ENCODE measurements at places on chromosomes 2 and 18.

DNA sequence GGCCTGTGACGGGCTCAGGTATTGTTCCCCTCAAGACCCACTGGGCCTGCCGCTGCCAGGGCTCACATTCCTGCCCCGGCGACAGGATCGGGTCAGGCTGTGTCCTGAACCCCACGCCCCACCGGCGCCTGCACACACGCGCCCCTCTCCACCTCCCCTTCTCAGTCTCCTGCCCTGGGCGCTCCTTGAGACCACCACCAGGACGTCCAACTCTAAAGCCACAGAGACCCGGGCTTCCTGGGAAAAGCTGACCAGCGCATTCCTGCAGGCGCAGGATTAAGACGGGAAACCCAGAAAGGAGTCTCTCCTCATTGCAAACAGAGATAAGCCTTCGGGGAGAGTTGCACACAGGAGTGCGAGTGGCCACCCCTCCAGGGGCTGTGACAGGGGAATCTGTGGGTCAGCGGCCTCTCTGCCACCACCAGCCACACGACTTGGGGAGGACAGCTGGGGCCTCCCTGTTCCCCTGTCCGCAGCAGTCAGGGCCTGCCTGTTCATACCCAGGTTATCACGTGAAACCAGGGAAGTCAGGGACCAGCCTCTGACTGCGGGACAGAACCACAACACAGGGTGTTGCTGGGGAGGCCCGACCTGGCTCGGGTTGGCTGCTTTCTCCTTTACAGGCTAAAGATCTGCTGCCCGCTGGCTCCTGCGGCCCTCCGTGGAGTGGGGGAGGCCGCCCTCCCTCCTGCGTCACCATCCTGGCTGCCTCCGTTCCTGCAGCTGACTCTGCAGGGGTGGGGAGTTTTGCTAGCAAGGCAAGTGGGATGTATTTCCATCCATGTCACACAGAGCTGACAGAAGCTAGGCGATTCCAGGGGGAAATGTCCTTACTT lies 88.8 kb downstream of the ZCCHC2 start:
- no peaks in the 10 kb centered on the region for H3K36me3 ChIP-seq
- H3K4me1 ChIP-seq, result peaks cover 12% of the 10 kb centered on the region
- no peak for DNase-seq
- peaks cover 16% of the 10 kb centered on the region for H3K27me3 ChIP-seq
- no peak overlapping the region for H3K27ac ChIP-seq
- no peak overlapping the region for H3K4me3 ChIP-seq

GRCh38 chr2:31711737-31712136 lies 131.0 kb upstream of the SRD5A2 start:
- H3K27me3 ChIP-seq, result peaks cover 33% of the 10 kb centered on the region
- no peak overlapping the region for H3K4me3 ChIP-seq
- no peaks in the 10 kb centered on the region for H3K4me1 ChIP-seq
- H3K36me3 ChIP-seq, result no peaks in the 10 kb centered on the region
- H3K27ac ChIP-seq, result no peak overlapping the region

- H3K27ac ChIP-seq, result no peak overlapping the region
- no peaks in the 10 kb centered on the region for H3K4me1 ChIP-seq
- no peaks in the 10 kb centered on the region for H3K36me3 ChIP-seq
- H3K27me3 ChIP-seq, result peaks cover 61% of the 10 kb centered on the region
- no peak for DNase-seq
Observed at GRCh38 chr2:235088496-235088921, 136.7 kb downstream of the SH3BP4 start.

GRCh38 chr2:1972011-1972410 lies 227.7 kb upstream of the PXDN start:
- H3K27ac ChIP-seq, result no peak overlapping the region
- H3K27me3 ChIP-seq, result no peaks in the 10 kb centered on the region
- no peaks in the 10 kb centered on the region for H3K36me3 ChIP-seq
- no peak overlapping the region for H3K4me3 ChIP-seq

GRCh38 chr2:163802284-163802683 lies 66.5 kb upstream of the FIGN start:
- no peak overlapping the region for H3K27ac ChIP-seq
- no peak for DNase-seq
- H3K4me3 ChIP-seq, result no peak overlapping the region
- no peaks in the 10 kb centered on the region for H3K4me1 ChIP-seq
- H3K27me3 ChIP-seq, result no peaks in the 10 kb centered on the region
